NCI-H446 (cell line): ENCODE measurements at places on chromosomes 2 and 18.

DNA sequence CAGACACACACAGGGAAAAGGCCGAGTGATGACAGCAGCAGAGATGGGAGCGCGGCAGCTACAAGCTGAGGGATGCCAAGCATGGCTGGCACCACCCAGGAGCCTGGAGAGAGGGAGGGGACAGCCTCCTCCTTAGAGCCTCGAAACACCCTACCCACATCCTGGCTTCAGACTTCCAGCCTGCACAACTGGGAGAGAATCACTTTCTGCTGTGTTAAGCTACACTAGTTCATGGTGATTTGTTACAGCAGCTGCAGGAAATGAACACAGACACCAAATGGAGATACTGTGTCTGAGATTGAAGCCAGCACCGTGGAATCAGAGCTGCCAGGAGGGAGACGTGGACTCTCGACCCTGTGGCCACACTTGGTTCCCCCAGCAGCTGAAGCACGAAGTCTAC, 27.5 kb upstream of the FOSL2 start:
- no peak for DNase-seq

GRCh38 chr2:3041841-3042600, 335.6 kb downstream of the EIPR1 start:
- DNase-seq, result no peak

DNA sequence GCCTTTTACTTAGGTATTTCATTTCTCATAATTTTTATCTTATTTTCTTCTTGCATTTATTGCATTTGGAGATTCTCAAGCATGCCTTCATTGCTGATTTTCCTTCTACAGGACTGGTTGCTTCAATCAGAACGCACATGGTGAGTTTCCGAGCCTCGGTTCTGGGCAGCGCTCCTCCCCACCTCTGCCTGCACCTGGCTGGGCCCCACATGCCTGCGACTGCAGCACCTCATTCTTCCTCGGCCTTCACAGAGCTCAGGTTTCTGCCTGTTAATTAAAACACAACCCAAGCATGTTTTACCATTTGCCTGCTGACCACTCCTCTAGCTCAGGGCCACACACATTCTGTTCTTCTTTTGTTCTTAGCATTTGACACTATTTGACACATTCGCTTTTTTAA, 398.8 kb downstream of the GALR1 start:
- no peak for DNase-seq

DNA sequence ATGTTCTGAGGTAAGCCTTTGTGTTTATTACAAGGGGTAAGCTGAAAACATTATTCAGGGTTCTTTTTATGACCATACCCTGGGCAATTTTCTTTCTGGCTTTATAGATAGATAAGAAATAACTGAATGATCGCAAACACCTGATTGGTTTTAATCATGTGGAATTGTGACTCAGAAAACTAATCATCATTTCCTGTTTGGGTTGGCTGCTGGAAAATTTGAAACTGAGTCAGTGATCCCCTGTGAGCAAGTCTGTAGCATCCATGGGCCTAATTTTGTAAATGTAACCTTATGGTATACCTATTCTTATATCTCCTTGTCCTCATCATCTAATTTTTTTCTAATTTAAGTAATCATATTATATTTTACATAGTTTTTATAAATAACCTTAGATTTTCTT, 34.3 kb downstream of the CCDC68 start:
- DNase-seq, result no peak

DNA sequence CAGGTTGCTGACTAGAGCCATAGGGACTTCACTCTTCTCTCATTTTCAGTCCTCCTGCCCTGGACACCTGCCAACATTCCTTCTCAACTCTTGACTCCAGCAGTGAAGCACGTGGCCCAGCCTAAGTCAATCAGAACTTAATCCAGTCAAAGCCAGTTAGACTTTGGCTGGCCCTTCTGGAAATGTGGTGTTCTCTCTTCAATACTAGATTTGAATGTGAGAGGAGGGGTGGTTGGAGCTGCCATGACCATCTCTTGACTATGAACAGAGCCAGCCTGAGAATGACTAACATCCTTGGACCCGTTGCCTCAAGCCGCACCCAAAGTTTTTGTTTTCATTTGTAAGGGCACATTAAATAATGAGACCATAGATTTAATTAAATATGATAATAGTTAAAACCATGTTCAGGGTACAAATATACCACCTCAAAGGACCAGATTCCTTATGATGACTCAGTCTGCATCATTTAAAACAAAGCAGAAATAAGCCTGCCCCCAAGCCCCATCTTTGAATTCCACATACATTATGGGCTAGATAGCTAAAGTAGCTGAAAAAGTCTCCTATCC, 49.7 kb upstream of the RASGRP3 start:
- DNase-seq, result peak; percentile 55

- no peak for DNase-seq
Measured at GRCh38 chr18:10247021-10247741, 207.3 kb upstream of the APCDD1 start.

- no peak for DNase-seq
Measured at GRCh38 chr2:64295326-64296139, 151.3 kb upstream of the PELI1 start.

- DNase-seq, result no peak
Measured at GRCh38 chr18:48815581-48816324, 135.0 kb downstream of the SMAD7 start.
